ENCODE measurements at places on chromosomes 5 and 9.

DNA sequence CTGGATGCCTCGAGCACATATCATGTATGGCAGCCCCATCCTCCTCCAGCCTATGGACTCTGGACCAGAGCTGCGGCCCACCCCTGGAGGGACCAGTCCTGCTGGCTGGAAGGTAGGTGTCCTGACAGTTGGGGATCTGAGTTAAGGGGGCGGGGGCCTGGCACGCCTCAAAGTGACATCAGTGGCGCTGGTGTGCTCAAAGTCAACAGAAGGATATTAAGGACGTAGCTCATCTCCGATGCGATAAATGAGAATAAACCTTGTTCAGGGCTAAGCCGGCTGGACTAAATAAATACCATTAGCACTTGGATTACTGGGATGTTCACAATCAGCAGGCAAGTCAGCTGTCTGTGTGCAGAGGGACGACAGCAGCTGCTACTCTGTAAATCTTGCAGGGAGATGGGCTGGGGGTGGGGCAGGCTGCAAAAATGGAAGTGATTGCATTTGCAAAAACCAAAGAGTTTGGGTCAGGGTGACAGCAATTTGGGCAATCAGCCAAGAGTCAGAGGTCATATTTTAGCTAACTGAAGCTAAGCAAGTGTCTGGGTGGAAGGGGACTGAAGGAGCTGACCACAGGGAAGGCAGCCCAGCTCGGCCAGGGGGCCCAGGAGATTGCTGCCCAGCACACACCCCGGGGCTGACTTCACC is 80.0 kb upstream of the LRRTM2 start:
- DNase-seq, result no peak

GRCh38 chr9:129185991-129186390 is 7.9 kb upstream of the IER5L start:
- DNase-seq, result peak; percentile 81

GRCh38 chr5:119397518-119398380 is 41.9 kb downstream of the TNFAIP8 start:
- DNase-seq, result no peak

GRCh38 chr9:71774920-71775319 is 6.6 kb upstream of the CEMIP2 start:
- no peak for DNase-seq

- no peak for DNase-seq
Observed at GRCh38 chr5:123116058-123116457, 27.0 kb downstream of the PRDM6 start.

GRCh38 chr5:42026446-42026845 is 101.4 kb downstream of the FBXO4 start:
- no peak for DNase-seq

GRCh38 chr9:109894921-109895758 is 115.1 kb downstream of the PALM2AKAP2 start:
- DNase-seq, result no peak

- no peak for DNase-seq
Observed at GRCh38 chr5:33631786-33632185, 191.0 kb downstream of the TARS1 start.

DNA sequence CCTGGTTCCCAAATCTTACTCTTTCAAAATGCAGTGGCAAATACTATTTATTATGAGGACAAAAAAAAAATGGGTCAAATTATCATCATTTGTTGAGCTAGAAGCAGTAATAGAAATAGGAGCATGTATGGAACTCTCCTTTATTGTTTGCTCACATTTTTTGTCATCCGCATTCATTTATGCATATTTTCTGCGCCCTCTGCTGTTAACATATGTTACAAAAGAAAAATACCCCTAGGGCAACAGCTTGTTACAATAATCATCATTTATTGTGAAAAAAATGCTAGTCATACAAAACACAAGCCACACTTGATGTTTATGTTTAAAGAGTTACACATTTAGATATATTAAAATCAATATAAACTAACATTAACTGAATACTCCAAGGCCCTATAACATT is 328.2 kb downstream of the TUSC1 start:
- peak; percentile 76 for DNase-seq

GRCh38 chr5:163658702-163659567 is 153.5 kb downstream of the MAT2B start:
- no peak for DNase-seq

DNA sequence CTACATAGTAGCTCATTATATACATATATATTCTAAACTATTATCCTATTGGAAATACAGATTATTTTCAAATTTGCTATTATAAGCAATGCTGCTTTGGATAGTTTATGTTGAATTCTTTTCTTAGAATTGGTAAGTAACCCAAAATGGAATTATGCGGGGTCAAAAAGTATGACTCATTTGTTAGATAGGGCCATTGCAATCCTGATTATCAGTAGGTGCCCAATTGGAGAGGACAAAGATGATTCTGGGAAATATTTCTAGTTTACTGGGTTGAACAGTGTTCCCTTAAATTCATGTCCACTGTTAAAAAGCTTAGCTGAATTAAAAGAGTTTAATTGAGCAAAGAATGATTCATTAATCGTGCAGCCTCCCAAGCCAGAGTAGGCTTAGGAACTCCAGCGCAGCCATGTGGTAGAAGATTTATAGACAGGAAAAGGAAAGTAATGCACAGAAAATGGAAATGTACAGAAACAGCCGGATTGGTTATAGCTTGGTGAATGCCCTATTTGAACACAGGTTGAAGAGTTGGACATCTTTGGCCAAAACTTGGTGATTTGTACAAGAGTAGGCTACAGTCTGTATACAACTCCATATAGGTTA is 81.8 kb downstream of the GDNF start:
- no peak for DNase-seq

- no peak for DNase-seq
Observed at GRCh38 chr9:137194388-137194787, 5.9 kb downstream of the SSNA1 start.

- no peak for DNase-seq
Observed at GRCh38 chr5:84411832-84412605, 27.3 kb upstream of the EDIL3 start.

GRCh38 chr9:79026316-79026715 is 545.4 kb upstream of the TLE4 start:
- DNase-seq, result peak; percentile 45

DNA sequence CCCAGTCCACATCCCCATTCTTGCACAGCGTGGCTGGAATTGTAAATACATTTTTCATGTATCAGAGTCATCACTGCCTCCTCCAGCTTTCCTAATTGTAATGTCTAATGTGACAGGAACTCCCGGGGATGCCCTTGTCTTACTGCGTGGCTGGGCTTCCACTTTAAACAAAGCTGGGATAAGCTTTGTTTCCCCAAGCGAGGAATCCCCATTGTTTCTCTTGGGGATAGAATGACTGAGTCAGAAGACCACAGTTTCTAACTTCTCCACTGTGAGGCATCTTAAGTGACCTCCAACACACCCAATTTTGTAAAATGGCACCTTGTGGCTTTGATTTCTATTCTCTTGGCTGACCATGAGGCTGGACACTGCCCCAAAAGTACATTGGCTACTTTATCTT is 22.4 kb downstream of the ARPC5L start:
- no peak for DNase-seq

GRCh38 chr5:40484495-40484894 is 195.2 kb upstream of the PTGER4 start:
- no peak for DNase-seq

DNA sequence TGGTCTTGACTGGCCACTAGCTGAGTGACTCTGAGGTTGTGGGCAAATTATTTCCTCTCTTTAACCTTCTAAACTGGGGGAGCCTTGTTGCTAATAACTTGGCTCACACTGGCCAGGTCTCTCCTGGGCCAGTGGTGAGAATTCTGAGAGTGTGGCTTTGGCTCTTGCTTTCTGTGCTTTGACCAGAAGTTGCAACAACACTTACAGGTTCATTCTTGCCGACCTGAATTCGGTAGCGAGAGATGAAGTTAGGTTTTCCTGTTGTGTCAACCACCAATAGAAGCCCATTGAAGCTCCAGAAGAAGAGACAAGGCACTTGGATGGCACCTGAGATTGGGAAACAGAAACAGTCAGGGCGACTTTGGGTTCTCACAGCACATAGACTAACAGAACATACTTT is 19.8 kb downstream of the FAXDC2 start:
- DNase-seq, result no peak

GRCh38 chr9:70170151-70170790 is 88.5 kb upstream of the SMC5 start:
- no peak for DNase-seq

DNA sequence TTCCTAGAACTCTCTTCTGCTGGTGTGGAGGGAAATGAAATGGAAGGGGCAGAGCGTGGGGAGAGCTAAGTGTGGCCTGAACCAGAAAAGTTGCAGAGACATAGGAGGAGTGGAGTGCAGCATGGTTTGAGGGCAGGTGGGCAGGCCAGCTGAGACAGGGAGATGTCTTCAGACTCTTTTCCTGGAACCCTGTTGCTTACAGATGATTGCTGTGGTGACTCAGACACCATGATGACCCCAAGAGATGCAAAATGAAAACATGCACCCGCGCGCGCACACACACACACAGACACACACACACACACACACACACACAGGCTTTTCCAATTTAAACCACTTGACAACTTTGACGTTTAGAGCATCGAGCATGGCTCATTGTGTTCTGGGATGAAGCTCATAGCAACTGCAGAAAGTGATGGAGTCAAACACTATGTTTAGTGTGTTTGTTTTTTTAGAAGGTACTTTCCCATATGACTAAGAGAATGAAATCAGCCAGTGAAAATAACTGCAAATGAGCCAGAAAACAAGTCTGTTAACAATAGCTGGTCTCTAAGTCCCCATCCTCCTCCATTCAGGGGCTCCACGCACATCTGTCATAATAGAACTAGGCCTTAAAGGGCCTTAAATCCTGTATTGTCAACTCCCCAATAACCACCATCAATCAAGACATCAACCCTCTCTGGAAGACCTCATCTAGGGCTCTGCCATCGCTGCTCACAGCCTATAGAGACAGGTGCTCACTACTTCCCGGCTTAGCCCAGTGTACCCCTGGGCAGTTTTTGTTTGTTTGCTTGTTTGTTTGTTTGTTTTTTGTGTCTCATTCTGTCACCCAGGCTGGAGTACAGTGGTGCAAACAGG is 9.6 kb downstream of the TMOD1 start:
- no peak for DNase-seq

DNA sequence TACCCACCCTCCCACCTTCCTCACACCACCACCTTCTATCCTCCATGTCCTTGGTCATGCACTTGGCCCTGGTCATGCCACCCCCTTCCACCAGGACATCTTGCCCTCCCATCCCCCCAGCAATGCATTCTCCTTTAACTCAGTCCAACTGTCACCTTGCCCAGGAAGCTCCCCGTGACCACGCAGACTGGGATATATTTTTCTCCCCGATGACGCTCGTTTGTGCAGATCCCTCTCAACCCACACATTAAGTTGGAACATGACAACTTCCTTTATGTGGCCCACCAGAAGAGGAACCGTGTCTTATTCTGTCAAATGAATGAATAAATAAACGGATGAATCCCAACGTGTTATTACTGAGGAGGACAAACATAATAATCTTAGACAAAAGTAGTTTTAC is 82.8 kb upstream of the TAS2R1 start:
- DNase-seq, result no peak

GRCh38 chr5:172791286-172791685 is 20.3 kb upstream of the DUSP1 start:
- DNase-seq, result no peak

DNA sequence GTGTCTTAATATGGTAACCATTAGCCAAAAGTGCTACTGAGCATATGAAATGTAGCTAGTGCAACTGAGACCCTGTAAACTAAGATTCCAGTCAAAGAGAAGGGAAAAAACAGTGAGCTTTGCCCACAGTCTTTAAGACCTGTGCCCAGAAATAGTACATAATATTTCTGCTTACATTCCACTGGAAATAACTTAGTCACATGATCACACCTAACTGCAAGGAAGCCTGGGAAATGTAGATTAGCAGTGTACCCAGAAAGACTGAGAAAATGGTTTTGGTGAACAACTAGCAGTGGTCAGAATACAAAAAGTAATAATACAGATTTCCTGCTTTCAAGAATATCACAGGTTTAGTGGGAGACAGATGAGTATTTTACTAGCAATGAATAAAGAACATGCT is 2.5 kb upstream of the CPLANE1 start:
- no peak for DNase-seq

GRCh38 chr5:10059980-10060379 is 189.7 kb downstream of the ATPSCKMT start:
- DNase-seq, result no peak

DNA sequence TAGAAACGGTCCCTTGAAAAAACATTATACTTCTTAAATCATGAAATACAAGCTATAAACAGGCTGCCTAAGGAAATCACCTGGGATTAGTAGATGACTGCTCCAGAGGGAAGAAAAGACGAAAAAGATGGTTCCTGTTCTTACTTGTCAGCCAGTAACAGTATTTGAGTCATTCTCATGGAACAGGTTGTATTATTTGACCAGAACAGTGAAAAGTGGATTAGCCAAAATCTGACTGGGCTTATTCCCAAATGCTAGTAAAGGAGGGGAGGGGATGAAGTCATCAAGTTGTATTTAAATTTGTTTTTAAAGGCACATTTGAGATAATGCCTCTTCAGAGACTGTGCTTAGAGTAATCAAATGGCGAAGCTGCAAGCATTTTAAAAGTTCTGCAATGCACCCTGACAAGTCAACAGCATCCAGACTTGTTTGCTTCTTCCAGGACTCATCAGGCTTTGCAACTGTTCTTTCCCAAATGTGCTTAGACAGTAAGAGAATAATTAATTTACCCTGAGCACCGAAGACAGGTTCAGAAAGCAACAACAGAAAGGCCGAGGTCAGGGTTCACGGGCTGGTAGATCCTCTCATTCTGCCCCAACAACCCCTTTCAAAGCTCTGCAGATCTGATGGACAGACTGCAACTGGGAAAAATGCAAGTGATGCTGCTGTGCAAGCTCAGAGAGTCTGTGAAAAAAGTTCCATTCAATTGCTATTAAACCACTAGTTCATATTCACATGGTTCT is 800.6 kb downstream of the KCTD16 start:
- DNase-seq, result no peak

- DNase-seq, result no peak
Observed at GRCh38 chr9:133959171-133959570, 33.0 kb downstream of the VAV2 start.

GRCh38 chr5:73104326-73104725 is 16.0 kb upstream of the TMEM171 start:
- no peak for DNase-seq

DNA sequence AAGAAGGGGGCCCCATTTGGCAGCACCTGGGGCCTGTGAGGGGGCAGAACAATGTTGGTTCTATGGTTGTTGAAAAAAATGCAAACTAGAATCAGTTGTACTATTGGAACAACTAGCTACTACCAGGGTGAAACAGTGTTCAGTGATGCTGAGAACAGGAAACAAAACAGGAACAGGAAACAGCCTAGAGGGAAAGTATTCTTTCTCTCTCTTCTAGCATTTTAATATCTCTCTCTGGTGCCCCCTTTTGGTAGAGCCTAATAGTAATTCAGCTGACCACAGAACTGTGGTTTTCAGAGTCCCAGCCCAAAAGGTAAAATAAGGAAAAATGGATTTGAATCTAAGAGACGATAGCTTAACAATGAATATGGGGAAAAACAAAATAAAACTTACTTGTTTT is 138.0 kb upstream of the KCNN2 start:
- no peak for DNase-seq

GRCh38 chr5:92886751-92887150 is 694.3 kb downstream of the NR2F1-AS1 start:
- DNase-seq, result no peak

GRCh38 chr9:6367128-6367890 is 39.1 kb downstream of the TPD52L3 start:
- no peak for DNase-seq

- DNase-seq, result peak; percentile 82
Observed at GRCh38 chr5:129244478-129244877, 149.9 kb downstream of the ISOC1 start.
